Esophagus squamous epithelium (tissue), 5 donors: ENCODE measurements at places on chromosomes 2 and 18. TPM values are rescaled to one million over a fixed set of nuclear protein-coding genes. Genes with fewer than 3 reads are reported as not detected.

Gene RPRM
- total RNA-seq: 0.95 TPM

Gene C2orf92
- 2.5 TPM for total RNA-seq

Gene STARD6
- not detected for total RNA-seq

Gene PDCL3
- 26.6 TPM for total RNA-seq
